ENCODE measurements at places on chromosomes 5 and 9. TPM values are rescaled to one million over a fixed set of nuclear protein-coding genes. Genes with fewer than 3 reads are reported as not detected.

- peak; percentile 37 for DNase-seq
Observed at GRCh38 chr5:130316971-130317680, 412.9 kb downstream of the CHSY3 start.

DNA sequence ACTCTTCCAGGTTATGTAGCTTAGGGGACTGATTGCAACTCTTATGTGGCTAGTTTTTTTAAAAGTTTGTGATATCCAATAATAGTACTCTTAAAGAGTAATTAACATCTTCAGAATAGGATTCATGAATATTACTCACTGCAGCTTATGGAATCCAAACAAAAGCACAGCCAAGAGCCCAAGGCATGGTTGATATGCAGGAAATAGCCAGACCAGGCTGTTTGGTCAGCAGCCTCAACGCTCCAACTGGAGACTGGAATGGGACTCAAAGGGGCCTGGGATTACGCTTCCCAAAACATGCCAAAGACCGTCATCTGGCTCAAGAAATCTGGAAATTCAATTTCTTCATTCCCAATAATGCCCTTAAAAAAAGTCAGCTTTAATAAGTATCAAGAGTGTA lies 268.6 kb downstream of the SEC61B start:
- no peak for DNase-seq

PLPPR1 gene
- 2.6 TPM for total RNA-seq

DNA sequence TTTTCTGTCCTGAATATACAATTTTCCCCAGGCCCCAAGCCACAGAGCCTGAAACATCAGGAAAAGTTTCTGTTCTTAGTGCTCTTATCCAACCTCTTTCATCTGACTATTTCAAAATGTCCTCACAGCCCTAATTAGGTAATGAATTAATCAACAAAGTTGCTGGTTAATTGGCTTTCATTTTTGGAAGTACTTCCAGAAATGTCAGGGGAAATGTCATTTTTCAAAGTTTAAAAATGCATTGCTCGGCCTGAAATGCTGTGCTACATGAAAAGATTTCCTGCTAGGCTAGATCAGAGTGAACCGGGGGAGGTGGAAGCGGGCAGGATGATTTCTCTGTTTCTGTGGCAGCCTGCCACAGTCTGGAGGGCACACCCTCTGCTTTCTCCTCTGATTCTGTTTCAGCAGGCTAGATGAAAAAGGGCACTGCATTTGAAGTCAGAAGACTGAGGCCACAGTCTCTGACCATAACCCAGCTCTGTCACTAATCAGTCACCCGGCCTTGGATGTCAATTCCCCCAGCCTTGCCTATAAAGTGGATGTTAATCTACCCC lies 55.9 kb upstream of the BARX1 start:
- DNase-seq = no peak
